ENCODE measurements at places on chromosomes 11 and 22.
A peak's percentile ranks its signal among the peaks of the same experiment; 100 is the strongest.

- no peak for DNase-seq
Observed at GRCh38 chr11:127028648-127029047, 28.1 kb upstream of the KIRREL3 start.

GRCh38 chr22:35726398-35726797 is 8.7 kb downstream of the APOL5 start:
- DNase-seq: no peak

DNA sequence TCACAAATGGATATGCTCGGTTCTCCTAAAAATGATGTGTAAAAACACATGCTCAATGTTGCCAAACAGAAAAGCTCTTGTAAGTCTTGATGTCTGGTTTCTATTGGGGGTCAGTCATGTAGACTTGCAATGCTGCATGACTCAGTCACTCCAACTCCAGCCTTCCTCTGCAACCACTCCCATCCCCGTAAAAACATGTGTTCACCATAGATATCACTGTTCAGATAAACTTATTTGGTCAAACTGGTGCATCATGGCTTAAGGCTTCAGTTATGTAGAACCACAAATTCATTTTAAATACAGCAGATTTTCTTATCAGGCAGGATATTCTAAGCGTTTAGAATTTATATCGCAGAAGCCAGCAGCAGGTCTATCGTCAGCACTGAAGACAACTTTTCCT is 298.4 kb upstream of the LUZP2 start:
- DNase-seq: no peak

DNA sequence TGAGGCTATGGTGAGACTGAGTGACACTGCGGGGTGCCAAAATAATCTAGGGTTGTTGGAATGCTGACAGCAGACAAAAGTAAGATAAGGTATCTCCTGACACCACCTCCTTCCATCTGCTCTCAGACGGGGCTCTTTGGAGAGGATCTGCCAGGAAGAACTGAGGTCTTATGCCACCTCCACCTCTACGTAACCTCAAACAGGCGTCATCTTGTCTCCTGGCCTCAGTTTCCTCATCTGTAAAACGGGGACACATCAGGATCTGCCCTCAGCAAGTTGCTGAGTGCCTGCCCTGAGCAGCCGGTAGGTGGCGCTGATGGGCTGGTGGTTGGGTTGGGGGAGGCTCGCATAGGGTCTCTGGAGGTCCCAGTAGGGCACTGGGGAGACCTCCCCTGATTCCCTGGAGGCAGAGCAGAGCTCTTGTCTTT is 1.7 kb upstream of the MYEOV start:
- DNase-seq: no peak

DNA sequence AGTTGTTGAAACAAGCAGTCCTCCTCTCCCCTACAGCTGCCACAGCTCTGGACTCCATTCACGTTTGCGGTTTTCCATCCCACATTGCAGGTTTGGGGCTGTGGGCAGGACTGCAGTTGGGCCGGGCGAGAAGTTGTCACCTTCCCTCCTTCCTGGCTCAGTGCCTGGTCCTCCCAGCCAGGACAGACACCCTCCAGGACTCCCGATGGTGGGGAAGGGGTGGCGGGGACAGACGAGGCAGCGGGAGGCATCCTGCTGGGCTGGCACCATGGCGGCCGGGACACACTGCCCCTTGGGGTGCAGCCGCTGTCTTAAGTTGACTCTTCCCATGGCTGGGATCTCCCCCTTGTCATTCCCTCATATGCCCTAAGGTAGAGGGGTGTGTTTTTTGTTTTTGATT is 615.2 kb downstream of the BRD1 start:
- DNase-seq: no peak

- no peak for DNase-seq
Observed at GRCh38 chr11:662689-663274, 25.7 kb downstream of the DRD4 start.

DNA sequence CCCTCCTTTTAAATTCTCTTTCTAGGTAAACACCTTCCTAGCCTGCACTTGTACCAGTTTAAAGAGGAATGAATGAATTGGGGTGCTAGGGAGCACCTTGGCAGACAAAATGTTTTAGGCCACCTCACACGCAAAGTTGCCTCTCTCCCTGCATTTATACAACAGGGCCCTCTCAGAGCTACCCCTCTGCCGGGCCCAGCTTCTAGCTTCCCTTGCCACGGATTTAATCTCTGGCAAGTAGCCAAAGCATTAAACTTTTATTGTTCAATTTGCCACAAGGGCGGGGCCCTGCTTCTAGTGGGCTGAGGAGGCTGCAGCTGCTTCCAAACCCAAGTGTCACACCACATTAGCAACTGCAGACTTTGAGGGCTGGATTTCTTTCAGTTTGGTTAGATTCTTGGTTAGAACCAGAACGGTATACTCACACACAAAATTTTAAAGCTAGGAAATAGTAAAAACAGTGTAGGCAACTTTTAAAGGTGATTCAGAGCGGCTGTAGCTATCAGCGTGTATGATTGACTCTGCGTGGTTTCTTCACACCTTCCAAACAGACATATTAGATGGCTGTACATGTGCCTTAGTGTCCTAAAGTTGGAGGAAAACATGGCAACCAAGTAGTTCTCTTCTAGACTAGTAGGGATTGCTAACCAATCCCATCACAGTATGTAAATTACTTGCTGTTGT is 6.5 kb downstream of the KREMEN1 start:
- peak; percentile 74 for DNase-seq

DNA sequence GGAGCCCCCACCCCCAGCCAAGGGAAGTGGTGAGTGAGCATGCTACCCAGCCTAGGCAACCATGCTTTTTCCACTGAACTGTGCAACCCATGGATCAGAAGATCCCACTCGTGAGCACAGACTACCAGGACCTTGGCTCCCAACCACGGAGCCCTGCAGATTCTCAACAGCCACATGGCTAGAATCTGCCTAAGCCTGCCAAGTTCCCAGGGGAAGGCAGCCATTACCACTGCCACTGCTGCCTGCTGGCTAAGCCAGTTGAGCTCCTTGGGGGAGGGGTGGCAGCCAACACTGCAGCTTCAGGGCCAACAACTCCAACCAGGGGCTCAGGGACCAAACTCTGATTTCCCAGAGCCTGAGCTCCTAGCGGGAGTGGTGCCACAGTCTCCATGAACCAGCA is 195.8 kb downstream of the DLG2 start:
- DNase-seq: no peak

- DNase-seq: no peak
Observed at GRCh38 chr11:62710001-62710345, 2.5 kb downstream of the GNG3 start.

- DNase-seq: no peak
Observed at GRCh38 chr11:95398437-95399112, 167.6 kb upstream of the SESN3 start.

GRCh38 chr22:20469110-20469868 is 26.3 kb downstream of the KLHL22 start:
- no peak for DNase-seq

GRCh38 chr11:2525166-2525861 is 80.5 kb downstream of the KCNQ1 start:
- no peak for DNase-seq

DNA sequence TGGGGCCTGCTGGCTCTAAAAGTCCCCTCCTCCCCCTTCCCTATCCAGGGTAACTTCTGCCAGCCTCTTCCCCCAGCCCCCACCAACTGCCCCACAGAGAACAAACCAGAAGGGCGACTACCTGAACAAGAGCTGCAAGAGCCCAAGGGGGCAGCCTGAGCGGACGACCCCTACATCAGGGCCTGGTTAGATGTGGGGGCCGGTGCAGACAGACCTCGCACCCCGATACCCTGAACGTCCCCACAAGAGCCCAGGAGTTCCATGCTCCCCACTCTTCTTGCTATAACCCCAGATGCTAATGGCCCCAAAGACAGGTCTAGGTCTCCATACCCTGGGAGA is 20.7 kb downstream of the SUN2 start:
- no peak for DNase-seq

DNA sequence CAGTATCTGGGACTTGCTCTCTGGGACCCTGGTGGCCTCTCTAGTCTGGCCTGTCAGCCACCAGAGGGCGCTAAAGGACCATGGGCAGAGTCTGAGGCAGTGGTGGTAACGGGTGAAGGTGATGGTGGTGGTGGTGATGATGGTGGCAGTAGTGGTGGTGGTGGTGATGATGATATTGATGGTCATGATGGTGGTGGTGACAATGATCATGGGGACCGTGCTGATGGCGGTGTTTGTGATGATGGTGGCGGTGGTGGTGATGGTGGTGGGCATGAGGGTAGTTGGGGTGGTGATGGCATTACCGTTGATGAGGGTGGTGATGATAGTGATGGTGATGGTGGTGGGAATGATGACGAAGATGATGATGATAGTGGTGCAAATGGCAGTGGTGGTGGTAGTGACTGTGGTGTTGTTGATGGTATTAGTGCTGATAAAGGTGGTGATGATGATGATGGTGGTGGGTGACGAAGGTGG is 16.0 kb downstream of the TRPM5 start:
- DNase-seq: peak; percentile 39

GRCh38 chr11:130675371-130675821 is 227.0 kb downstream of the ADAMTS15 start:
- no peak for DNase-seq

DNA sequence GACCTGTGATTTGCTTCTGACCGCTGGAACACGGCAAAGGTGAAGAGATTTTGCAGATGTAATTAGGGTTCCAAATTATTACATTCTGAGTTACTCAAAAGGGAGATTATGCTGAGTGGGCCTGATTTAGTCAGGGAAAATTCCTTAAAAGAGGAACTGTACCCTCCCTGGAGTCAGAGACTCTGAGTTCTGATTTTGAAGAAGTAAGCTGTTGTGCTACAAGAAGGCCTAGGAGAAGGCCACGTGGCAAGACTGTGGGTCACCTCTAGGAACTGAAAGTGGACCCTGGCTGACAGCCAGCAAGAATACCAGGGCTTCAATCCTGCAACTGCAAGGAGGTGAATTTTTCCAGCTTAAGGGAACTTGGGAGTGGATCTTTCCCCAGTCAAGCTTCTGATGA is 45.3 kb downstream of the CHRDL2 start:
- DNase-seq: no peak

- no peak for DNase-seq
Observed at GRCh38 chr22:49243965-49244364, 583.7 kb downstream of the BRD1 start.

GRCh38 chr11:93921695-93922468 is 71.5 kb upstream of the VSTM5 start:
- DNase-seq: peak; percentile 67
